ENCODE measurements at places on chromosomes 5 and 9.
A peak's percentile ranks its signal among the peaks of the same experiment; 100 is the strongest.

DNA sequence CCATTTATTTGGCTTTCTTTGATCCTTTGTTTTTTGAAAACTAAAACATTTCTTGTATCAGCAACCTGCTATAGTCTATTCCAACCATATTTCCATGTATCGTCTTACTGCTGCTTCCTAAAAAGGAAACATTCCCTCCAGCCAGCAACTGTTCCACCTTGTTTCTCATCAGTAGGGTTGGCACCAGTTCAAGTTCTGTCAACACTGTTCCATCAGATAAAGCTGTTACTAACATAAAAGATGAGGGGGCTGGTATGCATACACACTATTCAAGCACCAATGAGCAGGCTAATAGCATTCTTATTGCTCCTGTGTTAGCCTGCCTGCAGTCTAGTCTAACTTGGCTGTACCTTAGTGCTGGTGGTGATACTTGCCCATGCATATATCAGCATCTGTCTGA lies 178.3 kb downstream of the CWC27 start:
- no peak for DNase-seq

DNA sequence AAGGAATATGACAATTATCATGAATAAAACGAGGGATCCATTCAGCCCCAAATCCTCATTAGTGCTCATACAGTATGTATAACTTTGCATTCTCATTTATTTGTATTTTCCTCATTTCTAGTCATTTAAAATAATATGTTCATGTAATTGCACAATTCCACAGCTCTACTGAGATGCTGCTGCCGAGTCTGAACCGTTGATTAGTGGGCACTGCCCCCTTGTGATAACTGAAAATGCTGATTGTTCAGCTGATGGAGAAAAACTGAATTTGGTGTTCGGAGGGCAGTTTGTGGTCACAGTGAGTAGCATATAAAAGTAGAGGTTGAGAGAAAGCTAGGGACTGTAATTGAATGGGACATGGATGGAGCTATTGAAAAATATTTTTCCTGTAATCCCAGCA lies 12.2 kb upstream of the GPR151 start:
- no peak for DNase-seq

GRCh38 chr5:9951865-9952516 lies 297.7 kb downstream of the ATPSCKMT start:
- no peak for DNase-seq

GRCh38 chr5:149014571-149015031 lies 48.3 kb downstream of the SH3TC2 start:
- no peak for DNase-seq

GRCh38 chr9:121782514-121783110 lies 131.2 kb downstream of the DAB2IP start:
- no peak for DNase-seq

GRCh38 chr9:34690983-34691935 lies at the start of gene CCL19:
TSS of gene CCL19 (minus strand) at chr9:34691276. CDS start at chr9:34691139, 137 bp downstream.
- DNase-seq: no peak

GRCh38 chr9:88713010-88713409 lies 178.0 kb downstream of the NXNL2 start:
- no peak for DNase-seq

- no peak for DNase-seq
Measured at GRCh38 chr9:14515571-14516198, 177.5 kb downstream of the ZDHHC21 start.

DNA sequence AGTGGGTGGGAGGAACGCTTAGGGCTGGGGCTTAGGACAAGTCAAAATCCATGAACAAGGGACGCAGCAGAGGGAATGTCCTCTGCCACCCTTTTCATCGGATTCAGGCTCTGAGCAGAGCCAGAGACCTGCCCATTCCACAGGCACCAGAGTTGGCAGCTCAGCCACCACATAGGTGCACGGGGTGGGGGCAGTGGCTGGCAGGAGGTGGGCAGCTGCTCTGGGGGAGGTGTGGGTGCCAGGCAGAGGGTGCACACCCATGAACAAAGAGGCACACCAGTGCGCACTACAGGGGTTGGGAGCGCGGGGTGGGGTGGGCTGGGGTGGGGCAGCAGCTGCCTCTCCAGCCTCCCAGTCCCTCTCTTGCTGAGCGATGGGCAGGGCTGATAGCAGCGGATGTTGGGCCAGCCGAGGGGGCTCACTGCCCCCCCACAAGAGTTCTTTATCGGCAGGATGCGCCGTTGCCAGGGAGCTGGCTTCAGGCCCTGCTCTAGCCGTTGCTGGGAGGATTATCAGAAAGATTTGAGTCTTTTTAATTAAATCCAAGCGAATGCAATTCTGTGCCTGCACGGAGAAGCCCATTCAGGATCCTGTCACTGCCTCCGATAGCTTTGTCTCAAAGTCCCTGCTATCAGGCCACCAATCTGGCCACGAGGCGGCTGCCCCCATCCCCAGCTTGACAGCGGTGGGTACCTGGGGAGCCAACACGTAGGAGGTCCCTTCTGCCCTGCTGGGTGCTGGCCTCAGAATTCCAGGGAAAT lies 64.3 kb upstream of the LMX1B start:
- no peak for DNase-seq

DNA sequence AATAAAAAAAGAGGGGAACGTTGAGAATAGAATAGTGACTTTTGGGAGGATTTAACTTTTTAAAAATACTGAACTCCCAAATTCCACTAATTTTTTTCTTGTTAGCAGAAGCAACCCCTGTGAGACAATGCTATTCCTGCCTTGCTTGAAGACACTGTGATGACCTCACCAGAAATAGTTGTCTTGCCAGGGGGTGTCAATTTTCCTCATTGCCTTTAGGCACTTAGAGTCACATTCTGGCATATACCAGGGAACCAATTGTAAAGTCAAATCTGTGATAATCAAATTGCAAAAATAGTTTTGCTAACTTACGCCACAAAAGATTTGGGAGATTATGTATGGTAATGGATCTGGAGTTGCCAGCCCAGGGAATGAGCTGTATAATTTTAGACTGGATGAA lies 42.8 kb upstream of the RPS23 start:
- no peak for DNase-seq

DNA sequence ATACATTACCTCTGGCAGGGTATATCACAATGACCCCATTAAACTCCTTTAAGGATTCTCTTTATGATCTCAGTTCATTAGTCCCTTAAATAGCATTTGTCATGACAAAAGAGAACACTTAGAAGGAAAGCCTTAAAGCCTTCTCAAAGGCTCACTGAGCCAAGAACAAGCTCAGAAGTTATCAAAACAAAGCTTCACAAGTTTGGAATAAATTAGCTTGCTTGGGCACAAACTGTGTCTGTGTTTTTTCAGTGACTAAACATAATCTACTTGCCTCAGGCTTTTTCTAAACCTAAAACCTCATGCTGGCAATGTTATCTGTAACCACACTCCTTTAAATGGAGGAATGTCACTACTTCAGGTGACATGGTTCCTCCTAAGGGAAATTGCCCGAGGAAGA lies 1114.9 kb upstream of the C9orf72 start:
- DNase-seq: no peak

- DNase-seq: no peak
Measured at GRCh38 chr9:26219961-26220360, 541.7 kb upstream of the TUSC1 start.

- no peak for DNase-seq
Measured at GRCh38 chr9:126975327-126976220, 61.0 kb downstream of the RALGPS1 start.

GRCh38 chr5:117690612-117691011 lies 1116.0 kb upstream of the SEMA6A start:
- no peak for DNase-seq

- DNase-seq: no peak
Measured at GRCh38 chr5:61246768-61247307, 84.6 kb upstream of the SMIM15 start.

DNA sequence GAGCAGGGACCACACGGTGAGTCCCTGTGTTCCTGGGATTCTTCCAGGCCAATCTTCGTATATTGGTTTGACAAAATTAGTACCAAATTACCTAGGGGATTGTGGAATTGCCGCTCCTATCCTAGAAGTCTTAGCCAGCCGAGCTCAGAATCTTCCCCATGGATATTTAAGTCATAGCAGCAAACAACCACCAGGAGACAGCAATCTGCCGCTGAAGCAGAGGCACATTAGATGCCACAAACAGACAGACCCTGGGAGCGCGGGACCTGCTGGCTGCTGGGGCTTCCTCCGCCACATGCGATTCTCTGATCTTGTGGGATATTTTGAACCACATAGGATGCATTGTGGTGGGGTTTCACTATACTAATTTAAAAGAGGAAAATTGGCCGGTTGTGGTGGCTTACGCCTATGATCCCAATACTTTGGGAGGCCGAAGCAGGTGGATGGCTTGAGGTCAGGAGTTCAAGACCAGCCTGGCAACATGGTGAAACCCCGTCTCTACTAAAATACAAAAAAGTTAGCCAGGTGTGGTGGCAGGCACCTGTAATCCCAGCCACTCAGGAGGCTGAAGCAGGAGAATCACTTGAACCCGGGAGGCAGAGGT lies 31.7 kb upstream of the ZBTB43 start:
- DNase-seq: no peak

- no peak for DNase-seq
Measured at GRCh38 chr9:687994-688393, 153.5 kb upstream of the DMRT1 start.

- peak; percentile 63 for DNase-seq
Measured at GRCh38 chr5:95042037-95042436, 242.9 kb downstream of the MCTP1 start.

DNA sequence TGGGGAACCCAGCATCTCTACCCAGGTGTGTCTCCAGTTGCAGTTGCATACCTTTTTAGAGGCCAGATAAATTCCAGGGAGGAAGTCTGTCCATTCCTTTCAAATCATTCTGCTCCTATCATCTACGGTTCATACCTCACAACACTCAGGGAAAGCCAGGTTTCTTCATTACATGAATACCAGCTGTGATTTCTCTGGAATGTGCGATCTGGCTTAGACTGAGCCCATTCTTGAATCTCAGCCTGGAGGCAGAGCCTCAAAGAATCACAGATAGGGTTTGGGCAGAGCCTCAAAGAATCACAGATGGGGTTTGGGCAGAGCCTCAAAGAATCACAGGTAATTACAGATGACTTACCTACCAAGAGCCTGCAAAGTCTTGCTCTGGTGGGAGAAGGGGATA lies 7.2 kb downstream of the P4HA2 start:
- DNase-seq: no peak

- DNase-seq: no peak
Measured at GRCh38 chr5:179339996-179340395, 5.3 kb downstream of the ADAMTS2 start.

DNA sequence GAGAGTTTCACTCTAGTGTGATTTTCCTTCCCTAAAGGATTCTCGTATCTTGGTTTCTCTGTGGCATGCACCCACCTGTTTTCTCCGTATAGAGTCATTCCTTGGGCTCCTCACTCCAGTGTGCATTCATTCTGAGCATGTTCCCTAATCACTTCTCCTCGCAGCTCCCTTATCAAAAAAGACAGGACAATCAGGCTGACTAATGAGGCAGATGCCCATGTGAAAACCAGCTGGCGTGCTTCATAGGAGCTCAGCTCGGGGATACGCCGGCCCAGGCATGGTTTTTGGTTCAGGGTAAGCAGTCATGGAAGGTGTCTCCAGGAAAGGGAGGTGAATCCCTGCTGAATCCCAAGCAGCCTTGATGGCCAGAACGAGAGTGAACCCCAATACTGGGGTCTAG lies 41.2 kb upstream of the INSYN2B start:
- no peak for DNase-seq

GRCh38 chr9:27107241-27107640 lies 1.8 kb upstream of the TEK start:
- no peak for DNase-seq

GRCh38 chr5:140785905-140786686 lies at the start of gene PCDHA1:
TSS of gene PCDHA1 (plus strand) at chr5:140786140.
- no peak for DNase-seq

GRCh38 chr5:126640866-126641265 lies 40.1 kb downstream of the PHAX start:
- no peak for DNase-seq

DNA sequence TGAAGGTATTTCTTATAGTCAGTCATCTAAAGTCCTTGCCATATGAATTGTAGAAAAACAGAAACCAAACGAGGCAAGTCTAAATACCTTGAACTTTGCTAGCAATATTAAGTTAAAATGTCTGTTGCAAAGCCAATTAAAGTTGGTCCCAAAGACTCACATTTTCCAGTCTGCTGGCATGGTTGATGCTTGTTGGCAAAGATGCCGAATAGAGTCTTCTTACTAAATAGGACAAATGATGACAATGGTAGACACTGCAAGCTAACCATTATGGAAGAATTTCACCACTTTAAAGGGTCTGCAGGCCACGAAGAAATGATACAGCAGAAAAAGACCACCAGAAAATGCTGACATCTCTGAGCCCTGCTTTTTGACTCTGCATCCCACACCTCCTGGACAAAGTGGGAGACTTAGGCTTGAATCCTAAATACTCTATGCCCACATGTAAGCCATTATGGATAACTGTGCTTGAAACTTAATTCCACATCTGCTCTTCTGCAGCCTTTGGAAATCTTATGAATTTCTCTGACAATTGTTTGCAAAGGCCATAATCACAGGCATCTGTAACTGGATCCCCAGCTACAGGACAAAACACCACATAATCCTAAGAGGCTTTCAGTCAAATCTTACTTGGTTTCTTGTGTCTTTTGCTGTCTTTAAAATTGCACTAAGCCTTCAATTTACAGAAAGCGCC lies 61.3 kb downstream of the LHFPL2 start:
- no peak for DNase-seq

DNA sequence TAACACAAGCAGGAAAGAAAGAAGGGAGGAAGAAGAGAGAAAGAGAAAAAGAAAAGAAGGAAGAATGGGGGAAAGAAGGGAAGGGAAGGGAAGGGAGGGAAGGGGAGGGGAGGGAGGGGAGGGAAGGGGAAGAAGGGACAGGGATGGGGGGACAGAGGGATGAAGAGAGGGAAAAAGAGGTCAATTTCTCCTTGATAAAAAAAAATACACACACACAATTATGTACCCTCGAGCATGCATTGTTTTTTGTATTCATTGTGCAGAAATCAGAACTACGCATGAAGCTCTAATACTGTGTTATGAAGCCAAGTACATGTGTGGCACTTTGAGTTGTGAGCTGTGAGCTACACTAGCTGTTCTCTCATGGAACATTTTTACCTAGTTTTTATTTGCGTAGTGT lies 274.9 kb upstream of the CDH18 start:
- no peak for DNase-seq

DNA sequence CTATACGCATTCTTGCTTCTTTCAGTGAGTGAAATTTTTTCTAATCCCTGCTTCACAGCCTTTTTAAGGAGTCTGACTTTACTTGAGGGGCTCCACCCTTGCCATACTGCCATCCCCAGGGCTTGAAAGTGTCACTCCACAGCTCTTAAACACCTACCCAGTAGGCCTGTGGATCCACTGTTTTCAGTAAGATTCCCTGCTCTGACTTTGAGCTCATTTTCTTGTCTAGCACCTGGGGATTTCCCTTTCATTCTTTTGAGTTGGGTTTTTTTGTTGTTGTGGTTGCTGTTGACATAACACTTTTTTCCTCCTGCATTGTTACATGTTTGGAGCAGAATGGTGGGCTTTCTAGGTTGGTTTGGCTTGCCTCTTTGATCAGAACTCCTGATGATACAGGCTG lies 23.6 kb downstream of the SREK1IP1 start:
- DNase-seq: no peak

GRCh38 chr9:107043886-107044285 lies 180.9 kb downstream of the ZNF462 start:
- DNase-seq: no peak

Data from NCI-H1417 treated with DMSO at 0.1 percent for 48 hours (cell line).